ENCODE measurements at places on chromosomes 13 and 19.

- no peak for DNase-seq
Observed at GRCh38 chr19:28874742-28875141, 338.2 kb downstream of the UQCRFS1 start.

DNA sequence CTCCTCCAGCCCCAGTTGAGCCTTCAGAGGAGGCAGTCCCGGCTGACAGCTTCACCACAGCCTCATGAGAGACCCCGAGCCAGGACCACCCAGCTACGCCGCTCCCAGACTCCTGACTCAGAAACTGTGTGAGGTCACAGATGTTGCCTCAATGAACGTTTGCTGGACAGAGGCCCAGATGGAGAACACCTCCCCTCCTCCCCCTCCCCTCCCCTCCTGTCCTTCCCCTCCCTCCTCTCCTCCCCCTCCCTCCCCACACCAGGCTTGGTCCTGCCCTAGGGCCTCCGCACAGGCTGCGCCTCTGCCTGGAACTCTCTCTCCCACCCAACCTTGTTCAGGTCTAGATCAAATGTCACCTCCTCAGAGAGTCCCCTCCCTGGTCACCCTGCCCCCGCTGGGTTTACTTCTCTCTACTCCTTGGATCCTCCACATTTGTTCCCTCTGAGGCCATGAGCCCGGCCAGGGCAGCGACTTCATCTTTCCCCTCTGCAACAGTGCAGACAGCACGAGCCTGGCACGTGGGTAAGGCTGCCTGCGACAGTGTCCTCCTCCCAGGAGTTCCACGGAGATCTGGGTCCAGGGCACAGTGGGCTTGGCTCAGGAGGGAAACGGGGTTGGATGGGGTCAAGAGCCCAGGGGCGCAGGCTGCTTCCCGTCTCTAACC, 17.4 kb downstream of the PIP5K1C start:
- DNase-seq: no peak

DNA sequence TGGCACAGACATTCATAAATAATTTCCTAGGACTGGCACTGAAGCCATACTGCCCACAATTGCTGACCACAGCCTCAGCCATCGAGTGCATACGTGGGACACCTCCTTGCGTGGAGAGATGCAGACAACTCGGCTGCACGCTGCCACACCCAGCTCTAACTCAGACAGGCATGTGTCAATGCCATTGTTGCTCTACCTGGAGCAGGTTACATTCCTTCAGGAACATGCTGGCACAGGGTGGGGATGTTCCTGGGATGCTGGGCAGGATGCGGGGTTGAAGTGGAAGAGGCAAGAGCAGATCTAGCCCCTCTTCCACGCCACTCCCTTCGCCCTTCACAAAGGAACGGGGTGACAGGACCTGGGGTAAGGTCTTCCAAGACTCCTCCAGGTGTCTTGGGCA, 24.2 kb upstream of the SLC35E1 start:
- no peak for DNase-seq

- no peak for DNase-seq
Observed at GRCh38 chr13:86839221-86839620, 832.0 kb upstream of the SLITRK5 start.

GRCh38 chr19:28534766-28535351, 678.1 kb downstream of the UQCRFS1 start:
- no peak for DNase-seq

- DNase-seq: no peak
Observed at GRCh38 chr19:30115947-30116346, 173.9 kb downstream of the URI1 start.

Measured in activated CD4-positive, alpha-beta T cell treated with anti-CD3 and anti-CD28 coated beads for 1 hour (primary cell).